ENCODE measurements at places on chromosomes 5 and 9. TPM values are rescaled to one million over a fixed set of nuclear protein-coding genes. Genes with fewer than 3 reads are reported as not detected.

- DNase-seq: no peak
Measured at GRCh38 chr5:91727463-91727862, 344.3 kb upstream of the ARRDC3 start.

- DNase-seq: no peak
Measured at GRCh38 chr5:51821697-51822096, 438.4 kb downstream of the ISL1 start.

Gene PALM2AKAP2
- total RNA-seq: 2.3 TPM

DNA sequence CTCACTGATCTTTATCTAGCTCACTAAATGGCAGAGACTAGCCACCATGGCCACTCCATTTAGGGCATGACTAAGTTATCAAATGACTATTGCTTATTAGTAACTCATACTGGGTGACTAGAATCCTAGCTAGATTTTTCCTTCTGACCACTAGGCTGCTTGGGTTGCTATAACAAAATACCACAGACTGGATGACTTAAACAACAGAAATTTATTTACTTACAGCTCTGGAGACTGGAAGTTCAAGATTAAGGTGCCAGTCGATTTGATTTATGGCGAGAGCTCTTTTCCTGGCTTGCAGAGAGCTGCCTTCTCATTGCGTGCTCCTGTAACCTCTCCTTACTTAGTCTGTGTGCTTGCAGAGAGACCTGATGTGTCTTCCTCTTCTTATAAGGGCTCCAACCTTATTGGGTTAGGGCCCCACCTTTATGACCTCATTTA is 55.0 kb upstream of the APC start:
- no peak for DNase-seq

- DNase-seq: no peak
Measured at GRCh38 chr9:93126825-93127368, 7.2 kb downstream of the NINJ1 start.

- DNase-seq: no peak
Measured at GRCh38 chr9:95499847-95500246, 16.9 kb downstream of the PTCH1 start.

Gene ADAMTS19
- total RNA-seq: 13.3 TPM

- no peak for DNase-seq
Measured at GRCh38 chr5:52694648-52695047, 93.1 kb upstream of the ITGA1 start.

GRCh38 chr9:75071530-75072122 is 16.3 kb downstream of the NMRK1 start:
- no peak for DNase-seq

DNA sequence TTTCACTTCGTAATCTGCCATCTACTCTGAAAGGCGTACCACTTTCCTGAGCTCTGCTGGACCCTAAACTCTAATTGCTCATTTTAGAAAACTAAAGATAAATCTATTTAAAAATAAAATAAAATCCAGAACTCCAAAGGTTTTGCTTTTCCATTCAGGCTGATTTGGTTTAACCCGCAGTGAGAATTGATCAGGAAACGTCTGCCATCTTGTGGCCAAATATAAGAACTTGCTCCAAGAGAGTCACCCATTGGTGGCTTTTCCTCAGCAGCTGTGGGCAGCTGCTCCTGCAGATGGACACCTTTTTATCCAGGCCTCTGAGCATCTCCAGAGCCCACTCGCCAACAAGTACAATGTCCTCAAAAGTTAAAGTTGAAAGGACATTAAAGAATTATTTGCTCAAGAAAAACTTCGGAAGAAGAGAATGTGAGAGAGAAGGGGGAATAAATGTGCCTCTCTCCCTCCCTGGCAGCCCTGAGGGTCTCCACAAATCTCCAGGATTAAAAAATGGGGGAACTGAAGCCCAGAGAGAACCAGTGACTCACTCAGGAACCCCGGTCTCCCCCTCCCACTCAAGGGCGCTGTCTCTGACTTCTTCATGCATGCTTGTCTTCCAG is 4.1 kb downstream of the SAXO1 start:
- no peak for DNase-seq

Gene ARID3C
- not detected for total RNA-seq

Gene C5
- total RNA-seq: 3.6 TPM

Gene PAPPA
- 2.1 TPM for total RNA-seq

Gene KCNN2
- total RNA-seq: 6.5 TPM

GRCh38 chr5:177350776-177351391 is 584 bp downstream of the LMAN2 start:
- DNase-seq: no peak

- DNase-seq: no peak
Measured at GRCh38 chr9:132381966-132382541, 24.6 kb downstream of the TTF1 start.

Gene DCP2
- 16.3 TPM for total RNA-seq

DNA sequence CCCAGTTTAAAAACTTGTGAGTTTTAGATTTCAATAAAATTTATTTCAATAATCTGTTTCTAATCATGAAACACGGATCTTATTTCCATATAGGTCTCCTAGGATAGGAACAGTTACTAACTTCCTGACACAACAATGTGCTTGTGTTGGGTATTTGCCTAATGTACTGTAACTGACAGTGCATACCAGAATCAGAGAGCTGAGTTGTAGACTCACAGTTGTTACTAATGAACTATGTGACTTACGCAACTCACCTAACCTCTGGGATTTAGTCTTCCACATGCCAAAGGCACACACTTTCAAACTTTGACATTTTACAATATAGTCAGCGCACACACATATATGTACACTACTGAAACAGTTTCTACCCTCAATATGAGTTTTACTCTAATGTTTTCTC is 77.7 kb downstream of the HOMER1 start:
- DNase-seq: no peak

- no peak for DNase-seq
Measured at GRCh38 chr9:94860678-94861588, 134.4 kb downstream of the AOPEP start.

- no peak for DNase-seq
Measured at GRCh38 chr9:108053555-108054061, 564.0 kb upstream of the KLF4 start.

Gene CCL21
- total RNA-seq: 65.0 TPM

- no peak for DNase-seq
Measured at GRCh38 chr9:9099646-9100045, 1300.1 kb upstream of the DMAC1 start.

- no peak for DNase-seq
Measured at GRCh38 chr9:135965124-135965756, 4.1 kb upstream of the UBAC1 start.

- DNase-seq: no peak
Measured at GRCh38 chr5:67265951-67266350, 69.4 kb upstream of the CD180 start.

GRCh38 chr5:171367424-171368370 is 20.0 kb upstream of the NPM1 start:
- no peak for DNase-seq

- DNase-seq: no peak
Measured at GRCh38 chr5:150206779-150207115, 16.9 kb downstream of the SLC6A7 start.

DNA sequence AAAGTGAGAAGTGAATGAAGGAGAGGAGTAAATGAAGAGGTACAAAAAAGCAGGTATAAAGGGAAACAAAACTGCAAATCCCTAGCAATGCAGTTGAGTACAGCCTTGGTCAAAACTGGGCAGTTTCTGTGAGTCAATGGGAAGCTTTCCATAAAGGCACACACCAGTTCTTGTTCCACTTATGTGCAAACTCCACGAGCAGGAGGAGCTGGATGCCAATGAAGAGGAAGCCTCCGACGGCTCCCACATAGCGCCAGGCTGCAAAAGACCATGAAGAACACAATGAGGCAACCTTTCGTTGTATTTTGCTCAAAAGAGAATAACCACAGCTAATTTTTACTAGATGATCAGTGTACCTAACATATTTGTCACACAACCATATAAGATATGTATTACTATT is 81.1 kb downstream of the SERINC5 start:
- no peak for DNase-seq

Gene CCDC192
- total RNA-seq: 1.2 TPM

Gene CDKN2B
- total RNA-seq: 14.6 TPM

DNA sequence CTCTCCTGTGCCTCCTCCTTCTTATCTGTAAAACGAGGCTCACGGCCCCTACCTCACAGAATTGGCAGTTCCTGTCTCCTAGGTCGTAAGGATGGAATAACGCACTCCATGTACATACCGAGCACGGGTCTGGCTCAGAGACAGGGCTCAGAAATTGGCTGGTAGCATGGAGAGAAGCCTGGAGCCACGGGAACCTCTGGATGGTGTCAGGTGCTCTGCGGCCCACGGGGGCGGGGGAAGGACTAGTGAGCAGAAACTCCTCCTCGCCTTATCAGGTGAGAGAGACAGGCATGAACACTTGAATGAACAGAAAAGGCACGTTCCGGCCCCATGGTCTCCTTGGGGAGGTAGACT is 15.4 kb upstream of the C5orf47 start:
- DNase-seq: no peak

Gene BHMT2
- 58.6 TPM for total RNA-seq

DNA sequence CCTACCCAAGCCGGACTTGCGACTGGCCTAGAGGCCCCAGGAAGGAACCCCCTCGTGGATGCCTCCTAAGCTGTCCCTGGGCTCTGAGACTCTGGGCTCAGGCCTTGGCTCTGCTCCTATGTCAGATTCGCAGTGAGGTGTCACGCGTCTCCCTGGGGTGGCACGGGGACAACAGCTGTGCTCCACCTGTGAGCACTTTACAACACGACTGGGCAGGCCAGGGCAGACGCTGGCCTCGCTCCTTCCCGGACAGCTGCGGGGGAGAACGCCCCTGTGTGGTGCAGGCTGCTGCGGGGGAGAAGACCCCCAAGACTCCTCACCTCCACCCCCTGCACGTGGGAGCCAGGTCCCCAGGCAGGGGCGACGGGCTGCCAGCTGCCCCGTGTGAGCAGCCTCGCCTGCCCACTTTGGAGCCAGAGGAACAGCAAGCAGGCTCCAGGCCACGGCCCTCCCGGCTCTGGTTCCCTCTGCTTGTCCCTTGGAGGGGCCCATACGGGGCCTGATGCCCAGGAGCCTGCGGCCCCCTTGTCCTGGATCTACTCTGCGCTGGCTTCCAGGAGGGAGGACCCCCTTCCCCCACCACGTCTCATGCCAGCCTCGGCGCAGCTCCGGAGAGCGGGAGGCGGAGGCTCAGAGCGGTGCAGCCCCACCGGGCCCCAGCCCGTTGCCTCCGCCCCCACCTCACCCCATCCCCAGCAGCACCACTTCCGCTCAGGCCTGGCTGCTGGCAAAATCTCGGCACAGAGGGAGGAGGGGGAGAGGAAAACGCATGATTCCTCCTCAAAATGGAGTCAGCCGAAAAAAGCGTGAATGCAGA is 36.0 kb downstream of the SARDH start:
- no peak for DNase-seq

- DNase-seq: no peak
Measured at GRCh38 chr9:89748831-89749499, 144.2 kb downstream of the GADD45G start.

Gene DBH
- total RNA-seq: not detected

Gene ANKRD31
- total RNA-seq: under 0.01 TPM

Gene PCDHGA5
- 5.4 TPM for total RNA-seq

DNA sequence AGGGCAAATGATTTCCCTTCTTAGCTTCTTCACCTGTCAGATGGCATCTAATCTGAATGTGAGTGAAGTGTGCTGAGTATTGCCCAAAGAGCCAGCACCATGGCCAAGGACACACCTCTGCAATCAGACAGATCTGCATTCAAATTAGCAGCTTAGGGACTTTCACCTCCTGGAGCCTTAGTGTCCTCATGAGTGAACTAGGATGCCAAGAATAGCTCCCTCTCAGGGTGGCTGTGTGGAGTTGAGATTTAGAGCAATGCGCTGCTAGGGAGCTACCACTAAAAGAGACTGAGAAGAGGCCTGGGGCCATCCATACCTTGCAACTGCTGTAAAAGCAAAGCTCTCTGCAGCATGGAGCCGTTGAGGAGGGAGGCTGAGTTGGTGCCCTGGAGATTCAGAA is 1.4 kb downstream of the CIZ1 start:
- no peak for DNase-seq

Gene ZNF883
- total RNA-seq: 2.1 TPM

DNA sequence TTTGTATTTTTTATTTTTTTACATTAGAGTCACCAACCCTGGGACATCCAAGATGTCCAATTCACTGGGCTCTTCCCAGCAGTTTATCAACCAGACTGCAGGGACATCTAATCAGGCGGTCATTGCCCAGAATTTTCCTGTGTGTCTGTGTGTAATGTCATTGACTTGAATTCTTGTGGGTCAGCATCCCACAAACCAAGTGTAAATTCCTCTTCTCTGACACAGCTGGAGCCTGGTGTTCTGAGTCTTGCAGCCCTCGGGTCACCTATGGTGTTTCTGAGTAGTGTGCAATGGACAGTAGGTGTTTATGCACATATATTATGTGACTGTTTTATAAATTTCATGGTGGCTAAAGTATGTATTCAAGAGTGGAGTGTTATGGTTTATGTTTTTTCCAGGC is 815.7 kb downstream of the SEMA5A start:
- no peak for DNase-seq

- DNase-seq: no peak
Measured at GRCh38 chr9:126472948-126473298, 140.8 kb upstream of the LMX1B start.

DNA sequence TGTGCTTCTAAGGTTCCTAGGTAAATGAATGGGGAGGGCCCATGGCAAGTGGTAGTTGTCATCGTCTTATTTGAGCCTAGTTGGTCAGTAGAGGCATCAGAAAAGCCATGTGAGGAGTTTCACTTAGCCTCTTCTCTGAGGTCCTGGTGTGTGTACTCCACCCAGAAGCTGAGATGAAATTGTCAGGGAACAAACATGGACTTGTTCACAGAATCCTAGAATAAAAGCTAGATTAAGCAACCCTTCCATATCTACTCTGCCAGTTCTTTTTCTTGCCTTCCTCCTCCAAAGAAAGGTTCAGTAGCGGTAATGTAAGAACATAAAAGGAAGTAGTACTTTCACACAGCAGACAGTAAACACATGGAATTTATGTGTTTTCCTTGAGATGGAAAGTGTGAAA is 70.4 kb downstream of the ARHGAP26 start:
- DNase-seq: no peak

Gene OR5C1
- total RNA-seq: not detected

Gene PFN3
- total RNA-seq: not detected

All from esophagus muscularis mucosa (tissue), 4 donors.